Activated CD4-positive, alpha-beta T cell treated with anti-CD3 and anti-CD28 coated beads, Interleukin-2, amount 50 U/mL, for 1 hour (primary cell): ENCODE measurements at places on chromosomes 6 and 20.
A peak's percentile ranks its signal among the peaks of the same experiment; 100 is the strongest.

- peak; percentile 85 for DNase-seq
These were observed at the start of gene DSTN for GRCh38 chr20:17569616-17570346. Gene DSTN, plus strand, starts transcription at chr20:17570075. Its CDS starts 134 bp downstream, at chr20:17570209.

GRCh38 chr20:46666818-46667515 lies 15.7 kb upstream of the SLC13A3 start:
- DNase-seq: no peak

GRCh38 chr6:64146876-64147275 lies 511.3 kb downstream of the PHF3 start:
- DNase-seq: no peak

GRCh38 chr6:116268589-116269293 lies 11.0 kb downstream of the TSPYL1 start:
- DNase-seq: no peak

GRCh38 chr6:14513496-14514393 lies 396.2 kb downstream of the CD83 start:
- DNase-seq: no peak

DNA sequence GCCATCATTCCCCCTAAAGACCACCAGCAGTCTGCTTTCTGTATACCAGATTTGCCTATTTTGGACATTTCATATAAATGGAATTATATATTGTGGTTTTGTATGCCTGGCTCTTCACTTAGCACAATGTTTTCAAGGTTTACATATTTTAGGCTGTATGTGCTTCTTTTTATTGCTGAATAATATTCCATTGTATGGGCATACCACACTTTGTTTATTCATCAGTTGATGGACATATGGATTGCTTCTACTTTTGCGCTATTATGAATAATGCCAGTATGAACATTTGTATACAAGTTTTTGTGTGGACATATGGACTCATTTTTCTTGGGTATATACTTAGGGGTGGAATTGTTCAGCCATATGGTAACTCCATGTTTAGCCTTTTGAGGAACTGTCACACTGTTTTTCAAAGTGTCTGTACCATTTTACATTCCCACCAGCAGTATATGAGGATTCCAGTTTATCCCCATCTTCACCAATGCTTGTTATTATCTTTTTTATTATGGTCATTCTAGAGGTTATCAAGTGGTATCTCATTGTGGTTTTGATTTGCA lies 12.7 kb downstream of the L3MBTL1 start:
- DNase-seq: no peak

DNA sequence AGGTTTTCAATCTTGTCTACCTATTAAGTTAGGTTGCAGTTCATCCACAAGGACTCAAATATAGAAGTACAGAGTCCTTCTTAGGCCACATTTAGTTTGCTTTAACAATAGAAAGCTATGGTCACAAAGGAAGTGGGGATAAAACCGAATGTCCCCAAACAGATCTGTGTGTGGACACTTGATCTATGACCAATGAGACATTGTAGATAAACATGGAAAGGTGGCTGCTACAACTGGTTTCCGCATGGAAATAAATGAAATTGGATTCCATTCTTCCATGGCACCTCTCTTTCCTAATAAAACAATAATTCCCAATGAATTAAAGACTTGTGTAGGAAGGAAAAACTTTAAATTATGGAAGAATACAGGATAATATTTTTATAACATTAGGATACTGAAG lies 20.4 kb upstream of the DOK5 start:
- no peak for DNase-seq

DNA sequence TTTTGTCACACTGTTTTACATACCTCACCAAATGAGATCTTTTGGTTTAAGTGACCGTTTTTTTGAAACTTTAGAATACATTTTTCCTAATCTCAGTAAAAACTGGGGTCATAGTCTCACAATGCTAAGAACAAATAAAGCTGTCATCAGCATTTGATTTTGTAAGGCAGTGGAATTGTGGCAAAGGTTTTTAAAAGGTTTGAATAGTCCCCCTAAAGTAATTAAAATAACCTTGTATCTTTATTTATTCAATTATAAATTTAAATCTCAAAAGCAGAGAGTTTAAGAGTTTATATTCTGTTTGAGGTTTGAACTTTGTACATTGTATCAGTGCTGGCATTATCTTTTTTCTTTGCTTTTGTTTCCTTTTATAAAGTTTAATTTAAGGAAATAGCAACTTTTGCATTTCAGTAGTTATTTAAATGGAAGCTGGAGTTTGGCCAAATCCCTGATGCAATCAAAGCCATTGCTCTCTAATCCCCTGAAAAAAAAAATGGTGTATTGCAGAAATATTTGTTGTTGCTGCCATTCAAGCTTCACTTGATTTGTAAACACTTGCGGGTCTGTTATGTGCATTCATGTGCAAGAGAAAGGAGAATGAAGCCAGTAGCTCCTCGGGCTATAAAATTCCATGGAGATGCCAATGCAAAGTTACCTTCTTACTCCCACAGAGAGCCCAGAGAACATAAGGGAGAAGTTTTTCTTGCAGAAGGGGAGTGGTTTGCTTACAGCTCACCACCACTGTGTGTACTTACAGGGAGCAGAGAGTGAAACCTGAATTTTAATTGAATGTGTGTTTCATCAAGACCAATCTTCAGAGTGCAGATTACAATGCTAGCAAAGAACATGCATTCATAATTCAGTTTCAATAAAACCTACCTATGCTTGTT lies 391.8 kb downstream of the ARHGAP18 start:
- DNase-seq: no peak

GRCh38 chr20:59194023-59194935 lies 30.7 kb downstream of the ZNF831 start:
- no peak for DNase-seq

DNA sequence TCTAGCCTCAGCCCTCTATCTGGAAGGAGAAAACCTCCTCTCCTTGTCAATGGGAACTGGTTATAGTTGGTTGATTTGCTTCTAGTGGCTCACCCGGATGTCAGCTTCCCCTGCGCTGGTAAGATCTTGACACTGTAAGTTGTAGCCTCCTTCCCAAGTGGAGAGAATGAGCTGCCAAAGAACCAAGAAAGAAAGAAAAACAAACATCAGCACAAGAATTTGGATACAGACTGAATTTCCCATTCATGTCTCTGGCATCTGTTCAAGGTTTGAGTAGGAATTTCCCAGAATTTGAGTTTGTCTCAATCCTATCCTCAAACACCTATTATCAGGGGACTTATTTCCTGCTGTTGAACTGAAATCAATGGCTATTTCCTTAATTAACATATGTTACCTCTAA lies 44.1 kb downstream of the ELOVL2 start:
- no peak for DNase-seq

GRCh38 chr6:105757512-105758200 lies 328.5 kb upstream of the PRDM1 start:
- no peak for DNase-seq

DNA sequence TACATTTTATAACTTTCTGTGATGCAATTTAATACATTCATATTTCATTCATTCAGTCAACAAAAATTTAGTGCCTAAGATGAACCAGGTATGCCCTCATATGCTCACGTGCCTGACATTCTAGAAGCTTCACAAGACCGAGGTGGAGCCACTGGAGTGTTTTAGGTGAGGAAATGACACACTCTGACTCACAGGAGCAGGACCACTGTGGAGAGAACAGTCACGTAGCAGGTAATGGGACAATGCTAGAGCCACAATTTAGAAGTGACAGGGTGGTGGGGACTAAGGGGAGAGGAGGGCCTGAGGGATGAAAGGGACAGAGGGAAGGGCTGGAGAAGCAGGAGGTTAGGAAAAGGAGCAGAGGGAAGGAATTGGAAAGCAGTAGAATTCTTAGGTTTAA lies 17.6 kb upstream of the HLA-A start:
- peak; percentile 35 for DNase-seq

DNA sequence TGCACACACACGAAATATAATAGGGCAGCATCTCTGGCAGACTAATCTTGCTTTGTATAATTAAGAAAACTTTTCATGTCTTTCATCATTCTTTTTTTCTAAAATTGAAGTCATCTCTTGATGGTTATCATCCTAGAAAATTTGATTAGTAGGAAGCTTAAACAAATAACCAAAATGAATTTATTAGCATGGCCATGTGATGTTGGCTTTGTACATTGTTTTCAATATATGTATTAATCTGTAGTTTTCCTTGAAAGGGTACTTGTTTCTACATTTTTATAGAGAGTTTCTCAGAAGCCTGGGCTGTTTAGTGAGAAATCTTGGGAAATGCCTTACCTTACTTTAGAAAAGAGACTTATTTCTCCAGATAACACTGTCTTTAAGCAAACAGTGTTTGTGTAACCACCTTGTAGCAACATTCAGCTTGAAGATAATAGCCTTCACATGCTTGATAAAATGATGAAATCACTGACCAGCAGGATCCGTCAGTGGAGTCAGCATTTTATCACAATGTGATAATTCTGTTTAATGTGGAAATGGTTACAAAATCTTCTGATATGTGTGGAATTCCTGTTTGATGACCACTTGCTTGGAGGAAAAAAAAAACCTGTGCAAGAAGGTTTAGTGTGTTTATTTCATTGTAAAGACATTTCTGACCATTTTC lies 147.8 kb downstream of the MACROD2 start:
- DNase-seq: no peak

DNA sequence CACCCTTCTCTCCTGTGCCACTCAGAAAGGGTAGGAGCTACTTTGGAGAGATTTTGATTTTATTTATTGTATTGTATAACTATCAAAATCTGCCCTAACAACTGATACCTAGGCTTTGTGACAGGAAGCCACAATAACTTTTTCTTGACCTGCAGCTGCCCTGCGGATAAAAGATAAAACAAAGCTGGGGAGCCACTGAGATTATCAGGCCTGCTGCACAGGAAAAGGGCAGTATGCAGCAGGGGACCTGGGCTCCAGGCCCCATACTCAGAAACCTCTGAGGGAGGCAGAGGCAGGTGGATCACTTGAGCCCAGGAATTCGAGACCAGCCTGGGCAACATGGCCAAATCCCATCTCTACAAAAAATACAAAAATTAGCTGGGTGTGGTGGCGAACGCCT lies 980 bp upstream of the SNX21 start:
- DNase-seq: no peak

DNA sequence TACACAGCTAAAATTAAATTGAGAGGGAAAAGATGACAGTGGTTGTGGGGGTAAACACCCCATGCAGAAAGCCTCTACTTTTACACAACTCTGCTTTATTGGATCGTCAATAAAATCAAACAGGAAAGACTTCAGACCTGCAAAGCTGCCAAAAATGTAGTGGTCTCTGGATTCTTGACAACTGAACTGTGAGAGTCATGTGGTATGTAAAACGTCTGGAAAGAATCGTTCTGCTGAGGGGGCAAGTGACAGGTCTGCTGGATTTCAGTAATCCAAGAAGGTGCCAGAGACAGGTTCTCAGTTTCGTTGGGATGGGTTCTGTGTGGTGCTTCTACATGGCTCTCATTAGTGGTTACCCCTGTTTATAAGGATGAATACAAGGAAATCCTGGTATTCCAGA lies 63.3 kb downstream of the TSPYL4 start:
- DNase-seq: no peak

- DNase-seq: no peak
These were observed 61.8 kb upstream of the AFDN start for GRCh38 chr6:167764713-167765479.

- DNase-seq: no peak
These were observed 236.9 kb upstream of the ASCC3 start for GRCh38 chr6:101118136-101118396.

DNA sequence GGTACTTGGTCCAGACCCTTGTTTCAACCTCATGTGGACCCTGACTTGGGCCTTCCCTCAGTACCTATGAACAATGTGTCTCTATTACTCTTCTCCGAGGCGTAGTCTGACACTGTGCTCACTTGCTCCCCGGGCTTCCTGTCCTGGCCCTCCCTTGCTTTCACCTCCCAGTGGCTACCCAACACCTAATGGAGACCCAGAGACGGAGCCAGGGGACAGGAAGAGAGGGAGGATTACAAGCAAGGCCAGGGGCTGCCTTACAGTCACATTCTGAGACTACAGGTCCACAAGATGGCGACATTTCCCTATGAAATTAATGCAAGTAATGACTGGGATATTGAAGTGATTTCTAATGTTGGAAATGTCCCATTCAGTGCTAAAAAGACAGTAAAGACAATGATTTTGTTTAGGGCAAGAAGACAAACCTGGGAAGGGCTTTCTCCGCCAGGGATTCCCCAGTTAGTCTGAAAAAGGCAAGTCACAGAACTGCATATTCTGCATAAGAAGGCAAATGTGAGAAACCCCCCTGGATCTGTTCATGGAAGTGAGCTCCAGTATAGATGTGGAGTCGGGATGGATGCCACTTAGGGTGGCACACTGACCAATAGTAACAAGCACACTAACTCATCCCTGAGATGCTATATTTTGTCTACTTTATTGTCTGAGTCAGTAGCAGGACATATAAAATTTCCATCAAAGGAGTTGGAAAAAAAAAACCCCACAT lies 44.0 kb upstream of the ZBTB24 start:
- peak; percentile 36 for DNase-seq

- no peak for DNase-seq
These were observed 1.3 kb upstream of the KCNQ2 start for GRCh38 chr20:63473555-63474449.

DNA sequence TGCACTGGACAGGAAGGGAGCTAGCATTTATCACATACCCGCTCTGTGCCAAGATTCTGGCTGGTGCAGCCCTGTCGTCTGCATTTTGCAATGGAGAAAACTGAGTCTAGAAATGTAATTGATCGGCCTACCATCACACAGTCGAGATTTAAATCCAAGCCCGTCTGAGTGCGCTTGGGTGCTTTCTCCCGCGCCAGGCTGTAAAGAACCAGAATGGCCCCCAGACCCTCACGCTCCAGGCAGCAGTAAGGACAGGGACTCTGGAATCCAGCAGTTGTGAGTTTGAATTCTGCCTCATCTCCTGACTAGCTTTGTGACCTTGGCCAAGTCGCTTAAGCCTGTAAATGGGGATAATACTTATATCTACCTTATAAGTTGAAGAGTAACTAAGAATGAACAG lies 10.8 kb downstream of the DYNLRB1 start:
- no peak for DNase-seq

- DNase-seq: no peak
These were observed 28.3 kb downstream of the COL20A1 start for GRCh38 chr20:63321148-63321831.

- DNase-seq: no peak
These were observed 6.6 kb upstream of the GUCA1B start for GRCh38 chr6:42201382-42201781.

- no peak for DNase-seq
These were observed 40.1 kb downstream of the VSTM2L start for GRCh38 chr20:37943033-37943432.

GRCh38 chr6:40906759-40907158 lies 132.3 kb downstream of the UNC5CL start:
- no peak for DNase-seq

DNA sequence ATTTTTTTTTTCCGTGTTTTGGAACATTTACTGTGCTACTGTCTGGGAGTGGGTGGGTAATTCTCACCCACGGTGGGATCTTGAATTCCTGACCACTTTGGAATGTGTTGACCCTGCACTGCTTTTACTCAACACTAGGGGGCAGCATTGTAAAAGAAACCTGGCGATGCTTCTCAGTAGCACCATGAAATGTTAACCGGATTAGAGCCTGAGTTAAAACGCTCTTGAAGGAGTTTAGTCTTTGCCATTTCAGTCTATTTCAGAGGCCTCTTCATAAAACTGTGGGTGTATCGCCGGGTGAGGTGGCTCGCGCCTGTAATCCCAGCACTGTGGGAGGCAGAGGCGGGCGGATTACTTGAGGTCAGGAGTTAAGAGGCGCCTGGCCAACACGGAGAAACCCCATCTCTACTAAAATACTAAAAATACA lies 114.4 kb upstream of the PRND start:
- DNase-seq: peak; percentile 51

GRCh38 chr20:4555188-4555890 lies 166.4 kb upstream of the PRND start:
- no peak for DNase-seq
